Activated CD4-positive, alpha-beta T cell treated with anti-CD3 and anti-CD28 coated beads for 36 hours (primary cell): ENCODE measurements at places on chromosomes 11 and 22.

- DNase-seq, result no peak
Observed at GRCh38 chr11:92449222-92449621, 224.6 kb downstream of the FAT3 start.

DNA sequence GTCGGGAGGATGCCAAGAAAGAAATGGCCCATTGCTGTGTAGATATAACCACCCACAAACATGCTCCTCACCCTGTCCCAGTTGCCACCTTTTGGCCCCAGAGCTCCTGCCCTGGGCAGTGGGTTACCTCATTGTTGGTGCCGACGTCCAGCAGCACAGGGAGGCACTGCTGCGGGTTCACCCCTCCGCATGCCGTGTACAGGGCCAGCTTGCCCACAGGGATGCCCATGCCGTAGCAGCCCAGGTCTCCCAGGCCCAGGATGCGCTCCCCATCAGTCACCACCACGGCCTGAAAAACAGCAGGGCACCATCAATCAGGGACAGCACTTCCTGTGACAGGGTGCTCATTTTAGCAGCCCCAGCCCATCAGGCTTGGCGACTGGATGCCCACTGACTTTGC lies 123.1 kb downstream of the CCDC81 start:
- no peak for DNase-seq

GRCh38 chr11:69385832-69386427 lies 92.0 kb downstream of the MYEOV start:
- DNase-seq, result peak; percentile 3

GRCh38 chr11:72413914-72414628 lies 20.3 kb downstream of the CLPB start:
- peak; percentile 92 for DNase-seq

GRCh38 chr11:70378506-70379134 lies 19.7 kb upstream of the CTTN start:
- no peak for DNase-seq

GRCh38 chr11:126969865-126970479 lies 30.6 kb downstream of the KIRREL3 start:
- DNase-seq, result peak; percentile 13

GRCh38 chr11:79498667-79499066 lies 57.8 kb upstream of the TENM4 start:
- DNase-seq, result no peak

DNA sequence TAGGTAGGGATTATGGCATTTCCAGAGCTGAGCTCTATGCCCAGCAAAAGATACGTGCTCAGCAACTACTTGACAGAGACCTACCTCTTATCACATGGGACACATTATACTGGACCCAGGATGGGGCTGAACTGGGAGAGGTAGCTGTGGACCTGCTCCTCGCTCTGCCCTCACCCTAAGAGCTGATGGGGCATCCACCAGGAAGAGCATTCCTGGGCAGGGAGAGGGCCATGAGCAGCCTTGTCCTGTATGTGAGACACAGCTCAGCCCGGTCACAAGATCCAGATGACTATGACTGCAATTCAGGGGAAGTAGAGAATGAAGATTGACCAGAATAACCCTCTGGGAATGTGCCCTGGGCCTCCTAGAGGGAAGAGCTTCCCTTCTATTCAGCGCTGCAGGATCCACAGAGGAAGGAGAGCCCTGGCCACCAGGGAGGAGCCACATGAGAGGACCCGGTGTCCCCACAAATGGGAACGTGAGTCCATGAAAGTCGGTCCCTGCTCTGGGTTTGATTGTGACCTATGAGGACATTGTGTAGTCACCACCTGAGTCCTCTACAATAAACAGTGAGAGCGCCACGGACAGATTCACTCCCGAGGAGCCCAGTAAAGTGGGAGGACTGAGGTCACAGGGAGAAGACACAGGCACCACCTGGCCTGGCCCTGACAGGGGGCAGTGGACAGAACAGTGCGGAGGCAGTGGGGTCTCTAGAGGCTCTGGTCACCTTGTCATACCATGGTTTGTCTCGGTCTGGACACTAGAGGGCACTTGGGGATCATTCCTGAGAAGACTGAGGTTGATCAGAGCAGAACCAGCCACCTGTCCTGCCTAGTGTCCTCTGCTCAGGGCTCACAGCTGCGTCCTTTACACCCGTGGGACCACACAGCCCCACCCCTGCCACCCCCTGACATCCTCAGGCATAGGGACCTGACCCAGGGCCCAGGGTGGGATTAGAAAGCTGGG lies 99.5 kb downstream of the ZNF280B start:
- DNase-seq, result peak; percentile 19

DNA sequence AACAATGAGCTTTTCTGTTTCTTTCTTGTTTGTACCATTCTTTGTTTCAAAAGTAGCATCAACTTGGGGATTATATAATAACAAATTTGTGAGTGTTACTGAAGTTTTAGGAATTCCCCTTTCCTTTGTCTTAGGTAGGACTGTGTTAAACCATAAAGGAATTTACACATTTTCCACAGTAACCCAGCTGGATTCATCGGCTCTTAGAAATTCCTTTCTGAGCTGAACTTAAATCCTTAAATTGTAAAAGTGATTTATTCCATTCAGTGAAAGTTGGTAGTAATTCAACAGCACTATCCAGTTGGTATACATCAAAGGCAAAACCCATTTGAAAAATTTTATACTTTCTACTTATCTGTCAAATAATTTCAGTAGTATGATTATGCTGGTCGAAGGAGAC lies 11.8 kb downstream of the EMSY start:
- DNase-seq, result no peak
